ENCODE measurements at places on chromosomes 7 and 10.

DNA sequence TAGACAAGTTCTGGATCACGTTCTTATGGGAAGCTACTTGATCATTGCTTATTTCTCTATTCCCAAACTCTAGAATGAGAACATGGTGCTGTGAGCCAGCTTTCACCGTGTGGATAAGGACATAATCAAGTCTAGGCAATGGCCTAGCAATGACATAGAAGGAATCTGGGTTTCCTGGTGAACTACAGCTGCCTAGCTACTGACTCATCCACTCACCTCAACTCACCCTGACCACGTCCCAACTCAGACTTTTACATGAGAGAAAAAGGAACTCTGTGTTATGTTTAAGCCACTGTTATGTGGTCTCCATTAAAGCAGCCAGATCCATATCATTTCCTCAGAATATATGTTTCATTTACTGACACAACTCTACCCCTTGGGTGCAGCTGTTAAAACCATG is 18.8 kb upstream of the MET start:
- no peak for DNase-seq

DNA sequence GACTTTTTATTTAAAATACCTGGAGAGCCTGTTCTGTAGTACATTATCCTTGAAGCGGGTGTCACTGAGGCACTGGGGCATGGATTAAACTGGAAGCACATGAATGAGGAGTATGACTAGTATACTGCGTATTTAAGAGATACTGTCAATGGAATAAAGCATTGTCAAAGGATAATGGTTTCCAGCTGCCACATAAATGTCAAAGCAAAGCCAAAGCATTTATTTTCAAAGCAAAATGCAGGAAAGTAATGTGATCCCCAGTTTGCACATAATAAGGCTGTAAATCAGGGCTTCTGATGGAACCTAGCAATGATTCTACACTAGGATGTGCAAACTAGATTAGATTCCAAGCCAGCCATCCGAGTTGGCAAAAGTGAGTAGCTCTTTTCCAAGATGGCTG is 240.1 kb downstream of the POU6F2 start:
- DNase-seq = peak; percentile 53

GRCh38 chr7:96558530-96558929 is 151.1 kb downstream of the SEM1 start:
- DNase-seq = no peak

GRCh38 chr7:147982307-147982706 is 608.3 kb upstream of the C7orf33 start:
- no peak for DNase-seq

DNA sequence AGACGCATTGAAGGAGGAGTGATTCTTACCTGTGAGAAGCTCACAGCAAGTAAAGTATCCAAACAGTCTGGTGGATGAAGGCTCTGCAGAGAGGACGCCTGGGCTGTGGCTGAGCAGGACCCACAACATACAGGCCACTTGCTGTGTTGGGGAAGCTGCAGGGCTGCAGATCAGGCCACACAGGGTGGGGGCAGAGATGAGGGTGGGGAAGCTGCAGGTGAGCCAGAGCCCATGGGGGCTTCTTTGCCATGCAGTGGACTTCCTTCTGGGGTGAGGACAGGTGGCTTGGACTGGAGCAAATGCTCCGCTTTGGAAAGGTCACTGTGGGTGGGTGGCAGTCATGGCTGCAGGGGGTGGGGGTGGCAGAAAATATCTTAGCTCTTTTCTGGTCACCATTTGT is 214.8 kb downstream of the GLRX3 start:
- no peak for DNase-seq

DNA sequence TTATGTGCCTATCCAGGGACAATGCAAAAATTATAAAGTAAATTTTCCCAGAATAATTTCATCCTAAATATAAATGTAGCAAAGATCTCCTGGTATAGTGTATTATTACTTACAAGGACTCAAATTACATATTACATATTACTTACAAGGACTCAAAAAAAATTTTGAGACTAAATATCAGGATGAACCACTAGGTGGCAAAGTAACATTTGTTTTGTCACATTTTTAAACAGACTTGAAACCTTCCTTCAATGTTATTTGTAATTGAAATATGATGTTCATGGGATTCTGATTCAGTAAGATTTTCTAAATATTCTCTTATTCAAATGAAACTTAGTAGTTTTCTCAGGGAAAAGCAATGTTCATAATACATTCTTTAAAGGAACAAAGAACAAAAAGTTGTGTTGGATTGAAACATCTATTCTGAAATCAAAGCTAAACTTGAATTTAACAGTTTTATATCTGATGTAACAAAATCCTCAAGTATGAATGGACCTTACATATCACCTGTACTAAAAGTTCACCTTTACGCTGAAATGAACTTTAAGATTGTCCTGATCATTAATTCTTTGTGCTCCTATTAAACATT is 74.3 kb upstream of the GNAI1 start:
- peak; percentile 60 for DNase-seq

- no peak for DNase-seq
Measured at GRCh38 chr7:133353775-133354174, 100.9 kb downstream of the EXOC4 start.

DNA sequence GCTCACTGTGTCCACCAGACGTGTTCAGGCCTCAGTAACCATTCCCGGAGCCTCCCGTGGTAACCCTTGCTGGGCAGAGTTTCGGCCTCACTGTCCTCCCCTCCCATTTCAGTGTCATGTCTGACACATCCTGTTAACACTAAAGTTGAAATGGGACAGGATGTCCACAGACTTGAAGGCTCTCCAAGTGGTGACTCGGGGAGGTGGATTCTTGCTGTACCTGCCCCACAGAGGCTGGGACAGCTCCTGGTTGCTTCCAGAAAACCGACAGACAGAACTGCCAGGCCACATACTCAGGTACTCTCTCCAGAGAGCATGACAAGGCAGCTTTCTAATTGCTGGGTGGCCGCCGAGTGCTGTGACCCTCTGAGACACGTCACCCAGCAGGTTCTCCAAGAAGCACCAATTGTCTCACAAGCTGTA is 17.9 kb upstream of the CYTH3 start:
- DNase-seq = no peak

DNA sequence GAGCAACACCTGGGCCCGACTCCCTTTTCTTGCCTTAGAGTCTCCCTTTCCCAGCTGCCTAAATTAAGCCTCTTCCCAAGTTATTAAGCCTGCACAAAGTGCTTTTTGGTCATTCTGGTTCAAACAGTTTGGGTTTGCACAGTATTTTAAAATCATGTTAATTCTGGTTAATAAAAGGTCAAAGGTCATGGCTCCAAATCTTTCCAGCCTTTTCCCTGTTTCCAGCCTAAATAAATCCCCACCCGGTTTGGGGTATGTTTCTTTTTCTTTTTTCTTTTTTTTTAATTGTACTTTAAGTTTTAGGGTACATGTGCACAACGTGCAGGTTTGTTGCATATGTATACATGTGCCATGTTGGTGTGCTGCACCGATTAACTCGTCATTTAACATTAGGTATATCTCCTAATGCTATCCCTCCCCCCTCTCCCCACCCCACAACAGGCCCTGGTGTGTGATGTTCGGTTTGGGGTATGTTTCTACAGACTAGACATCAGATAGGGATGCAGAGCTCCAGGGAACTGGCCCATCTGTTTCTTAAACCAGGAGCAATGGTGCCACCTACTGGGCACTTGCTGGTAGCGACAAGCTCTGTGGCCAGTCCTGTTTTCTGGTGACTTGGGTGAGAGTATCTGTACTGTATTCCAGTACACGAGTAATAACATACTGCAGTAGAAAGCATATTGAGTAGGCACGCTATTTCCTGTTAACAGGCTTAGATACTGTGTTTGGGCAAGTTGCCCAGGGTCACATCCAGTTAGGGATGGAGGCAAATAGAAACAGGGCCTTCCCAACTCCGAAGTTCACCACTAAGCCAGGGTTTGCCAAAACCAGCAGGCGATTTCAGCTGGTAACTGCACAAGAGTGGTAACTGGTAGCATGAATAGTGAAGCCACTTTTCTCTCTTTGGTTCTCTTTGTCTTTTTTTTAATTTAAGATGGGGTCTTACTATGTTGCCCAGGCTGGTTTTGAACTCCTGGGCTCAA is 60.6 kb upstream of the TRIM8 start:
- DNase-seq = peak; percentile 73

- DNase-seq = no peak
Measured at GRCh38 chr7:150344299-150344698, 2.9 kb upstream of the RARRES2 start.

DNA sequence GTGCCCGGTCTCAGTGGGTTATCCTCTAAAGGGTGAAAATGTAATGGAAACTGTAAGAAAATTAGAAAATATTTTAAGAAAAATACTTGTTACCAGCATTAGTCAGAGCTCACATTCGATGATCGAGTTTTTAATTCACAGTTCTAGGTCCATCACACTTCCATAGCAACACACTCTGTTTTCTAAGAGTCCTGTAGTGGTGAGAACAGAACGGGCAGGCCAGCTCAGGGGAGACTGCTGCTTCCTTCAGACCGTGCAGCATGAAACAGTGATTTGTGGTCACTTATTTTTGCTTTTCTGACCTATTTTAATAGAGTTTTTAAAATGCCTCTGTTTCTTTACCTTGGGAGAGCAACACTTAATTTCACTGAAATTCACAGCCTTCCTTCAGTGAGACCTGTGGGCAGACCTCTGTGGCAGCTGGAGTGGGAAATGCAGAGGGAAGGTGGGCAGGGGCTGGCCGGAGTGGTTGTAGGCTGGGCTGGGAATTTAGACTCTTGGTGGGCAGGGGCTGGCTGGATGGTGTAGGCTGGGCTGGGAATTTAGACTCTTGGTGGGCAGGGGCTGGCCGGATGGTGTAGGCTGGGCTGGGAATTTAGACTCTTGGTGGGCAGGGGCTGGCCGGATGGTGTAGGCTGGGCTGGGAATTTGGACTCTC is 1.5 kb downstream of the SUN1 start:
- DNase-seq = no peak

GRCh38 chr10:7817984-7818294 is 366 bp upstream of the TAF3 start:
- DNase-seq = no peak

GRCh38 chr7:107353701-107354100 is 116.2 kb upstream of the GPR22 start:
- no peak for DNase-seq

- no peak for DNase-seq
Measured at GRCh38 chr10:60252688-60253087, 137.0 kb downstream of the ANK3 start.

- peak; percentile 96 for DNase-seq
Measured at GRCh38 chr7:70614237-70615045, 517.5 kb upstream of the GALNT17 start.

GRCh38 chr7:36283181-36283580 is 106.5 kb upstream of the ANLN start:
- no peak for DNase-seq

- no peak for DNase-seq
Measured at GRCh38 chr7:2983586-2983985, 60.1 kb downstream of the CARD11 start.

DNA sequence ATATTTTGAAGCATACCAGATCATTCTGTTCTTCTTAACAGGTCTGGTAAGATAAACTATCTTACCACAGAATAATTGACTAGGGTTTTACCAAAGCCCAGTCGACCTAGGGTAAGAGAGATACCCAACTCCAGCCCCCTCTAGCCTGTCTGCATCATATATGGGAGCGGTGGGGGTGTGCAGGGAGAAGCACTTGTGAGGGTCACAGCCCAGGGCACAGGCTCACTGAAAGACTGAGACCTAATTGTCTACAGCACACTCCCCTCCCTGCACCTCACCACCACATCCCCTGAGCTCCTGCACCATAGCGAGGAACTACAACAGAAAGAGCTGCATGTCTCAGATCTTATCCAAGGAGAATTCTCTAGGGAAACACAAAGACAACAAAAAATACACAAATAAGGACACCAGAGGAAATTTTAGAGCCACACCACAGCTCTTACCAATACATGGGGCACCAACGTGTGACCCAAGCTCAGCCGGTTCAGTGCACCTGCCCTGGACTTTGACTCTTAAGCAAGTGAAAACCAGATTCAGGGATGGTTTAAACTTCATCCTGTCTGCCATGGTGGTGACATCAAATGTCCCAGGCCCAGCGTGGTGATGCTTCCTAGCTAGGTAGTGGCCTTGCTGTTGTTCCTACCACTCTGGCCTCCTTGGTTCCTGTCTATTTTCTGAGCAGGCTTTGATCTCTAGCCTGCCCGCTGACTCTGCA is 150.8 kb downstream of the HERPUD2 start:
- no peak for DNase-seq

GRCh38 chr7:30505174-30505697 is 607 bp upstream of the GGCT start:
- DNase-seq = no peak

- no peak for DNase-seq
Measured at GRCh38 chr7:48964074-48964473, 39.7 kb downstream of the CDC14C start.

- DNase-seq = no peak
Measured at GRCh38 chr10:47336387-47337134, 11.6 kb upstream of the RBP3 start.

- no peak for DNase-seq
Measured at GRCh38 chr10:79559726-79560125, 481 bp downstream of the SFTPA2 start.

- DNase-seq = no peak
Measured at GRCh38 chr10:25978771-25979170, 44.7 kb downstream of the MYO3A start.

DNA sequence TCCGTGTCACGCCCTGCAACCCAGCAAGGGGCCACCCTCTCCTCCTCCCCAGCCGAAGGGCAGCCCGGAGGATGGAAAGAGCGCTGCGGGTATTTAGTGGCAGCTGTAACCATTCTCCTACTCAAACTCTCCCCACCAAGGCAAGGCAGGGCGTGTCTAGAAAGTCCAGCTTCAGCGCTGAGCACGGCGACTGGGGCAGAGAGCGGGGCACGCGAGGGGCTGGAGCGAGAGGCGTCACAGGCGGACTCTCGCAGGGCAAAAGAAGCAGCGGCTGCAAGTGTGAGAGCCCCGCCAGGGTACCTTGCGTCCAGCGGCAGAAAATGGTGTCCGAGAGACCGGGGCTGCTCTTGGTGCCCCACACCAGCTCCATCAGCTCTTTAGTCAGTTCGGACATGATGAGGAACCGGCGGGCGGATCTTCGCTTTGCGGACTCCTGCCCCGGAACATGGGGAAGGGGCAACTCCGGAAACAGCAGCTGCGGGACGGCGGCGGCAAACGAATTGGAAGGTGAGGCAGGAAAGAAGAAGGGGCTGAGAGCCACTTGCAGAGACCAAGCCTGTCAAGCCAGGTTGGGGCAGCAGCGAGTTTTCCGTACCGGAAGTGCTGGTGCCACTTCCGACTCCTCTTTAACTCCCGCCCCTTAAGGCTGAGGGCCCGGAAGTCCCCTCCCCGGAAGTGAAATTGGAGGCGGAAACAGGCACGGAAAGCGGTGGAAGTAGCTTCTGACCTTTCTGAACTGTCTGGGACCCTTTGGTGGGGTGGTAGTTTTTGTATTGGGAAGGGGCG is at the start of gene MINDY3:
Gene MINDY3 (minus strand): TSS at position 602 of the 786 bp plus-strand sequence. CDS start 208 bp downstream, at position 394.
- DNase-seq = peak; percentile 74

DNA sequence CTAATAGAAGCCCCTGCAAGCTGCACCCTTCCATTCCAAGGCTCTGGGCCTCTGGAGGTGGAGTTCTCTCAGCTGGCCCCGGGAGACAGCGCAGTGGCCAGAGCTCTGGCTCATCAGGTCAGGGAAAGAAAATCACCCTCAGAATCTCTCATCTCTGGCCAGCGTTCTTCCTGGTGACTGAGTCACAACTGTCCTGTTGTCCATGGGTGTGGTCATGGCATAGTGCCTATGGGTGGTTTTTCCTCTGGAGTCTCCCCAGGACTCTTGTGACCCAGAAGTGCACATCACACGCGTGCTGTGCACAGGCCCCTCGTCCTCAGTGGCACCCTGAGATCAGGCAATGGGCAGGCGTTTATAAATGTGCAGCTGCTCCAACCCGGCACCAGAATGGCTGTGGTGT is 27.4 kb upstream of the FXYD4 start:
- DNase-seq = no peak

All from NCI-H2081 (cell line).